ENCODE measurements at places on chromosomes 5 and 9.

GRCh38 chr5:43663916-43664315 is 60.9 kb downstream of the NNT start:
- DNase-seq = no peak

DNA sequence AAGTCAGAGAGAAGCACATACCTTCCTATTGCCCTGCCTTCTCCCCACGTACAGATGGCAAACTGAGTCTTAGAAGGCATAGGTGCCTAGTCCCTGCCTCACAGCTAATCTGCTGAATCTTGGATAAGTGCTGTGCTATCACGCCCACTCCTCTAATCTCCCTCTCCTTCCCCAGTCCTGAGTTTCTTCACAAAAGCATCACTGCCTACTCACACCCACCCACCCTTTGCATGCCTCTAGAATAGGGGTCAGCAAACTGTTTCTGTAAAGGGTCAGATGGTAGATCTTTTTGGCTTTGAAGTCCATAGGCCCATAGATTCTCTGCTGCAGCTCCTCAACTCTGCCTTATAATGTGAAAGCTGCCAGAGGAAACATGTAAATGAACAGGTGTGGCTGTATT is 23.2 kb upstream of the JADE2 start:
- DNase-seq = no peak

DNA sequence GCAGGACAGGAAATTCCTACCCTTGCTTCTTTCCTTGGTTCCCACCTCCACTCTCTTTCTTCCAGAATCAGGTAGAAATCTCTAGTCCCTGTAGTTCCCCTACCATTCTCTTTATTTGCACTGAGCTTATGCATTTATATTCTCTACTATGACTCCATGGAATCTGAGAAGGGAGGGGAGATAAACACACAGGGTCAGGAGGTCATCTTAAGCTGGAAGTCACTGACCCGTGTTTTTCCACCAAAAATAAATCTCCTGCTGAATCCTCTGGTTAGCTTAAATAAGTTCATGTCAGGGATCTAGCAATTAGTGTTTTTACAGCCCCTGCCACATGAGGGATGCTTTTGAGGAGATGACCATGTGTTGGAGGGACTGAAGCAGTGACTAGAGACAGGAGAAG is 3.7 kb downstream of the ACTL7B start:
- DNase-seq = no peak

GRCh38 chr5:172878933-172879752 is 45.1 kb downstream of the ERGIC1 start:
- DNase-seq = peak; percentile 68

GRCh38 chr9:83041771-83042170 is 21.2 kb downstream of the RASEF start:
- DNase-seq = no peak

GRCh38 chr9:133371261-133371711 is 4.6 kb downstream of the SURF4 start:
- no peak for DNase-seq

GRCh38 chr5:72093217-72093616 is 14.1 kb upstream of the MAP1B start:
- no peak for DNase-seq

- no peak for DNase-seq
Observed at GRCh38 chr9:89880721-89881120, 275.9 kb downstream of the GADD45G start.

- peak; percentile 93 for DNase-seq
Observed at GRCh38 chr9:13386935-13387733, 107.6 kb upstream of the MPDZ start.

GRCh38 chr5:16406023-16406422 is 59.6 kb downstream of the ZNF622 start:
- no peak for DNase-seq

DNA sequence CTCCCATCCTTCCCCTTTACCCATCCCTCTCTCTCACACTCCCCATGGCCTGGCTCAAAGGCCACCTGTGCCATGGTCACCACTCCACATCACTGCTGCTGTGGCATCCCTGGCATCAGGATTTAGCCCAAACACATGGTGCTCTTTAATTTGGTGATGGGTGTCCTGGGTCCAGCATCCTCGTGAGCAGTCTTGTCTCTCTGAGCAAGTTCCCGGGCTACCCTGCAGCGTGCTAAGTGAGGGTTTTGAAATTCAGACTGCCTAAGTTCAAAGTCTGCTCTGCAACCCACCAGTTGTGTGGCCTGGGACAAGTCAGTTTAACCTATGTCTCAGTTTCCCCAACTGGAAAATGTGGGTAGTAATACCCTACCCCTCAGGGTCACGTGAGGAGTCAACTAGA is 39.9 kb downstream of the WHRN start:
- no peak for DNase-seq

DNA sequence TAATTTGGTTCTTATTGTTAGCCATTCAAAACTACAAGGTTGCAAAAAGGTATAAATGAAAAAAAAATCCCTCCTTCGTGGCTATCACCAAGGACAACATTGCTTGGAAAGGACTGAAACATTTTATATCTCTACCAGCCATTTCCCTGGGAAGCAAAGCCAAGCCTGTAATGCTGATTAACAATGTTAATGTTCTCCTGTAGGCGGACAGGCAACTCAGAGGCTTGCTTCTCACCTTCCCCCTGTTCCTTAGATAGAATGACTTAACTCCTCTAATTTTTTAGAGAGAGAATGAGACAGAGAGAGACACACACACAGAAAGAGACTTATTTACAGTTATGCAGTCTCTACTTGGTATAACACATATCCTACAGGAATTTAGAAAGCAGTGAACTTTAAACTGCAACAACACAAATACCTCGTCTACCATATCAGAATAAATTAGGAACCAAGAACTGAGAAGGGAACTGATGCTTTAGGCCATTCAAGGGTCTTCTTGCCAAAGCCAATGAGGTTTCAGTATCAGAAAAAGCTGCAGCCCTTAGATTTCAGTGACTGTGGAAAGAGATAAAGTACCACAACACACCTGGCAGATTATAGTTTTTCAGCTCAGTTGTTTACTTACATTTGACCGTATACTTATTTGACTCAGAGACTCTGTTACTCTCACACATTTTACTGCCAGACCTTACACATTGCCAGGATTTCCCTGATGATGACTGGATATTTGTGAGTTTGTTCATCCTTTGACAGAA is 20.9 kb upstream of the MAN2A1 start:
- no peak for DNase-seq

- DNase-seq = peak; percentile 82
Observed at GRCh38 chr5:143258559-143259253, 144.8 kb downstream of the NR3C1 start.

DNA sequence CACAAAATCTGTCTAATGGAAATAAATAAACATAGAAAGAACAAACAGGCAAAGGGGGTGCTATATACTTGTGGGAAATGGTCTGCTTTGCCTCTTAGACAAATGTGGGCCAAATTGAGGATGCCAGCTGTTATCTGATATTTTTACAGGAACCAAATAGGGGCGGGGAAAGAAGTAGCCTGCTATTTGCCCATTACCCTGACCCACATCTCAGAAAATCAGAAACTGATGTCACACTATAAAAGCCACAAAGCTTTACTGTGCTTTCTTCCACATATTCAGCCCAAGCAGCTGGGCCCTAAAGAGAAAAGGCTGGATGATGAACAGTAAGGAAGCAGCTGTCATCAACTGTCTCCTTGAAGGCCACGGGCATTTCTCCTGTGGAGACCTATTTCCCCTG is 97.3 kb downstream of the ELAVL2 start:
- no peak for DNase-seq

- no peak for DNase-seq
Observed at GRCh38 chr9:130659699-130660248, 4.6 kb upstream of the PRDM12 start.

DNA sequence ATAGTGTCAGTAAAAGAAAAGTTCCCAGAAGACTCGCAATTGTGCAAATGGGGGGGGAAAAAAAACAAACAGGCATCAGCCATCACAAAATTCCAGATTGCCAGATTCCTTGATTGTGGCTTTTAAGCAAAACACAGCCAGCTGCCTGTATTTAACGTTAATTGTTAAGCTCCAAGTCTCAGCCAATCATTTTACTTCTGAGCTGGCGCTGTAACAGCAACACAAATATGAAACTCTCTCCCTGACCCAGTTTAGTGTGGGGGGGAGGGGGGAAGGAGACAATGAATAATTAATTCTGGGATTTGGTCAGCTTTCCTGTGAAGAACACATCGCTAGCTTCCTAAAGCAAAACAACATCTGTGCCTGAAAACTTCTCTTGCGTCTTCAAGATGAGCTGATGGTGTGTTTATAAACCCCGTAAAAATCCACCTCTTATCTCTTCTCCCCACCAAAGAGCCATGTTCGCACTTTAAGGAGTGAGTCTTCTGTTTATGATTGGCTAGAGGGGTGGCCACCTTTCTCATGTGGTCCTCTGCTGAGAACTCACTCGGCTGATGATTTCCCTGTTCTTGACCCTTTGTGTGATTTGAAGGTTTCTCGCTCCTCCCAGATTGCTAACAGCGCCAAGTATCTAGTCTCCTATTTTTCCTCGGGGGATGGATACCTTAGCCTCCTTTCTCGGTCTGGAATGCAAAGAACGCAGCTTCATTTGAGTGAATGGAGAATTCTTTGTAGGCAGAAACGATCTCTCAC is 160.2 kb upstream of the DAPK1 start:
- DNase-seq = peak; percentile 68

- peak; percentile 88 for DNase-seq
Observed at GRCh38 chr5:6404129-6404528, 25.8 kb upstream of the MED10 start.

DNA sequence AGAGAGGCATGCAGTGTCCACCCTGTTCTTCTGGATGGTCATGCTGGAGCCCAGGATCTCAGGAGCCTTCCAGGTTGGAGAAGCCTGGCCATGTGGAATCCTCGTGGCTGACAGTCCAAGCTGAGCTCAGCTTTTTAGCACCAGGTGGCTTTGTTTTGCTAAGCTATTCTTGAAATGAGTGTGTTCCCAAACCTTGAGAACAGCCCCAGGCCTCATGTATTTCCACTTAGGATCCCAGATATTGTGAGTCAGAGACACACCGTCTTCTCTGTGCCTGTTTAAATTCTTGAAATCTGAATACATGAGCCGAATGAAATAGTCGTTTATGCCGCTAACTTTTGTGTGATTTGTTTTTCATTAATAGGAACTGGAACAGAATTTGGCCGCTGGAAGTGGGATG is 61.2 kb downstream of the IRX2 start:
- DNase-seq = no peak

DNA sequence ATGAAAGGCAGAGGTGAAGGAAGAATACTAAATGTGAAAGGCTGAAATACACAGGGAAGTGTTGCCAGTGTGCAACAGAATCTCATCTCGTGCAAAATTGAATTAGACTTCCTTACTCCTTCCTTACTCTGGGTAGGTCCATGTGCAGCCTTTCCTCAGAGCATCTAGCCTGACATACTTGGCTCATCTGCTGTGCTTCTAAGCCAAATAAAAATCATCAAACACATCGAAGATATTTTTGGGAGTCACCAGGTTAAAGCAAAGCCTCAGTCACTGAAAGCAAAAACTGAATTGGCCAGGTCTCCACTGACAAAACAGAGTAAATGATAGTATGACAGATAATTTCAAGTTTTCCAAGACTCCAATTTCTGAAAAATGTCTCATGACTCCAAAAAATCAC is 19.3 kb downstream of the STARD4 start:
- no peak for DNase-seq

All from fibroblast of upper back skin (primary cell).